NCI-H2081 treated with DMSO at 0.1 percent for 48 hours (cell line): ENCODE measurements at places on chromosomes 2 and 18.

DNA sequence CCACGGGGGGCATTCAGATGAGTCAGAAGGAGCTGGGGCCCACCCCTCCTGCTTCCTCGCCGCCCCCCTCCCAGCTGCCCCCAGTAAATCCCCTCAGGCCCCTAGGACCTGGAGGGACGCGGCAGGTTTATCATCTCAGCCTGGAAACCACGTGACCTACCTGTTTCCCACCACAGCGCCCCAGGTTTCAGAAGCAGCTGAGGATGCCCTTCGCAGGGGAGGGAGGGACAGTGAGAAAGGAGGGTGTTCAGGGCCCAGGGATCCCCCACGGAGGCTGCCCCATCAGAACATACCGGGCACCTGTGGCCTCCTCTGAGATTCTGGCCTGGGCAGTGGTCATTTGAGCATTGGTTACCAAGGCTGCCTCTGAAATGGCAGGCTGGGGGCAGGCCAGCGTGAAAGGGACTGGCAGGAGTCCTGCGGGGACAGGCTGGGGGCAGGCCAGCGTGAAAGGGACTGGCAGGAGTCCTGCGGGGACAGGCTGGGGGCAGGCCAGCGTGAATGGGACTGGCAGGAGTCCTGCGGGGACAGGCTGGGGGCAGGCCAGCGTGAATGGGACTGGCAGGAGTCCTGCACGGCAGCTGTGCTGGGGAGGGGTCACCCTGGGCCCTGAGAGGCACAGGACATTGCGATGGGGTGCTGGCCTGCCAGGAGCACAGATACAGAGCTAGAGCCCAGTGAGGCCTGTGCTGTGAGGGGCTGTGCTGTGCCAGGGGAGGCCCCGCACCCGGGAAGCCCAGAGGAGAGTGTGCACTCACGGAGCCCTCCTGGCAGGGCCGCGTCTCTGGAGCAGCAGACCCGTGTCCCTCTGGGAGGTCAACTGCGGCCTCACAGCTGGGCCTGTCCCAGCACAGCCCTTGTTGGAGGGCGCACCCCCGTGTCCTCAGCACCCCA is 1.6 kb downstream of the NEU4 start:
- no peak for DNase-seq

GRCh38 chr2:181095486-181095885 is 115.1 kb downstream of the UBE2E3 start:
- no peak for DNase-seq

DNA sequence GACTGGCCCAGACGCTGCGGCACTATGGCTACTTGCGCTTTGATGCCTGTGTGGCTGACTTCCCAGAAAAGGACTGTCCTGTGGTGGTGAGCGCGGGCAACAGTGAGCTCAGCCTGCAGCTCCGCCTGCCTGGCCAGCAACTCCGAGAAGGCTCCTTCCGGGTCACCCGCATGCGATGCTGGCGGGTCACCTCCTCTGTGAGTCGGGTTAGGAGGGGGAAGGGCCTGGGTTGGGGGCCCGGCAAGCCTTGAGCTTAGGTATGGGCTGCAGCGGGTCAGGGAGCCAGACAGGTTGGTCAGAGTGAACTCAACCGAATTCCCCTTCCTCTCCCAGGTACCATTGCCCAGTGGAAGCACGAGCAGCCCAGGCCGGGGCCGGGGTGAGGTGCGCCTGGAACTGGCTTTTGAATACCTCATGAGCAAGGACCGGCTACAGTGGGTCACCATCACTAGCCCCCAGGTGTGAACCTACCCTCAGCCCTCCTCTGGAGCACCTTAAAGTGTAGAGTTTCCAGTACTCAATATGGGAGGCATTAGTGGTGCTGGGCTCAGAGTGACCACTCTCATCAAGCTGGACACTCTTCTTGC is 4.9 kb downstream of the ZNF513 start:
- no peak for DNase-seq

DNA sequence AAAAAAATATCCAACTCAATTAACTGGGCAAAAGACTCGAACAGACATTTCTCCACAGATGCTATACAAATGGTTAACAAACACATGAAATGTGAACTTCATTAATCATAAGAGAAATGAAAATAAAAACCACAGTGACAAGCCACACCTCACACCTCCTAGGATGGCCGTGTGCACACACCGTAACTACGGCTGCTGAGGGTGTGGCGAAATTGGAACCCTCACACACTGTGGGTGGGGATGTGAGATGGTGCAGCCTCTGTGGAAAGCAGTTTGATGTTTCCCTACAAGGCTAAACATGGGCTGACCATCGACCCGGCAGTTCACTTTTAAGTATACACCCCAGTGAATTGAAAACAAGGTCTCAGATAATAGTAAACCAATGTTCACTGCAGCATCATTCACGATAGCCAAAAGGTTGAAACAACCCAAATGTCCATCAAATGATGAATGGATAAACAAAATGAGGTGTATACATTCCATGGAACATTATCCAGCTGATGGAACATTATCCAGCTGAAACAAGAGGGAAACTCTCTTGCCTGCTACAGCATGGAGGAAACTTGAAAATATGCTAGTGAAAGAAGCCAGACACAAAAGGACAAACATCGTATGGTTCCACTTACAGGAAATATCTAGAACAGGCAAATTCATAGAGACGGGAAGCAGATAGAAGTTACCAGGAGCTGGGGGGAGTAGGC is 32.2 kb downstream of the ZAP70 start:
- no peak for DNase-seq

GRCh38 chr2:127683757-127684156 is 8.4 kb upstream of the LIMS2 start:
- no peak for DNase-seq

DNA sequence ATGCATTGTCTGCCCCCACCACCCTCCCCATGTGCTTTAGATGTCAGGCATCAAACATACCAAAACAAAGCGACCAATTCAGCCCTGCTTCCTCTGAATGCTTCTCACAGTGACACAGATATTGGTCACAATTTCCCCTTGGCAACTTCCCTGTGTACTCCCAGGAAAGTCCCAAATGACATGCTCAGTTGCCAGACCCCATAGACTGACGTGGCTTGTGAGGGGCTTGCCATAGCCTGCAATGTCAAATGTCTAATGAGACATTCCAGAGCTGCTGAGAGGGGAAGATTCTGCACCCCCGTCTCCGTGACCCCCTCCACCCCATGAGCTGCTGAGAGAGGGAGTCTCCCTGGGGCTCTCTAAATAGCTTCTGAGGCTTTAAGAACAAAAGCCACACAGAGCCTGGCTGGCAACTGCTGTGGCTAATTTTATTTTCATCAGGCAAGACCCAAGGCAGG is 47.3 kb downstream of the RFTN2 start:
- DNase-seq, result no peak

DNA sequence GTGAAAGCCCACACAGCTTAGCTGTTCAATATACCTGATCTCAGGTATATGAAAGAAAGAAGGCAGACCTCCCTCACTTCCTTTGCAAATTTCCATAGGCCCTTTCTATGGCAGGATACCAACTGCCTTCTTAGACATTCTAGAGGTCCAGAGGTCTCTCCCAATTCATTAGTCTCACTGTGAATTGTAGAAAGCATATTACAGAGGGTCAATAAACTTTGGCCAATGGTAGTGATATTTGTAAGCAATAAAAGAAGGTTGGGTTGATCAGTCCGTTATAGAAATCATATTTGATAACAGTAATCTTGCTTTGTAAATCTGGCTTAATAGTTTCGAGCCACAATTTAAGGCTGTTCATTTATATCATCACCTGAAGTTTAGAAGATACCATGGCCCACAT is 50.7 kb upstream of the ATP8B1 start:
- DNase-seq, result no peak

GRCh38 chr2:75465317-75465984 is 95.3 kb downstream of the EVA1A start:
- DNase-seq, result peak; percentile 19

GRCh38 chr2:109403841-109404201 is 209.9 kb downstream of the SEPTIN10 start:
- no peak for DNase-seq

GRCh38 chr2:72115110-72116080 is 32.3 kb downstream of the CYP26B1 start:
- no peak for DNase-seq

GRCh38 chr2:161570424-161571050 is 53.7 kb upstream of the SLC4A10 start:
- DNase-seq, result no peak

DNA sequence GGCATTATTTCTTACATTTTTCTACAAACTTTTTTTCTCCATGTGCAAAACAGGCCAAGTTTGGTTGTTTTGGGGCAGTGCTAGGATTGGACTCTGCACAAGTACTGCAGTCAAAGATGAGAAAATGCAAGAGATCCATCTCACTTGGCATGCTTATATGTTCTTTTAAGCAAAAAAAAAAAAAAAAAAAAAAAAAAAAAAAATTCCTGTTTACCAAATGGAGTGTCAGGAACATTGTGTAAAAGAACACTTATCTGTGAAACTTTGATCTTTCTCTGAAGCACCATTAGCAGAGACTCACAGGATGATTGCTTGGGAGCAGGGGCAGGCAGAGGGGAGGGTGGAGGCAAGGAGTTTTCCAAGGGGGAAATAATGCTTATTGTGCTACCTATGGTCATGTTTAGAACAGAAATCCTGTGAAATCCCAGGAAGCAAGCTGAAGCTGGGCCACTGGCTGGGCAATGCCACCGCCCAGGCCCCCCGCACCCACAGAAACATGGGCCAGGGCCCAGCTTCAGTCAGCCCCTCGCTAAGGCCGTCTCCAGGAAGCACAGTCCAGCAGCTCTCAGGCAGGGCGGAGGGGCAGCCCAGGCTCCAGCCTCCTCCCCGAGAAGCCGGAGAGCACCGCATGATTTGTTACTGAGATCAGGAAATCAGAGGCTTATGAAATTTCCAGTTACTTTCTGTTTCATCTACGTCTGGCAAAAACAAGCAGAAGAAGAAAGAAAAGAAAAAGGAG is 229.4 kb downstream of the ZNF516 start:
- DNase-seq, result no peak
